Activated gamma-delta T cell treated with anti-CD3 and anti-CD28 coated beads, Interleukin-2, amount 50 U/mL, for 16 hours (primary cell): ENCODE measurements at places on chromosomes 4 and X.

DNA sequence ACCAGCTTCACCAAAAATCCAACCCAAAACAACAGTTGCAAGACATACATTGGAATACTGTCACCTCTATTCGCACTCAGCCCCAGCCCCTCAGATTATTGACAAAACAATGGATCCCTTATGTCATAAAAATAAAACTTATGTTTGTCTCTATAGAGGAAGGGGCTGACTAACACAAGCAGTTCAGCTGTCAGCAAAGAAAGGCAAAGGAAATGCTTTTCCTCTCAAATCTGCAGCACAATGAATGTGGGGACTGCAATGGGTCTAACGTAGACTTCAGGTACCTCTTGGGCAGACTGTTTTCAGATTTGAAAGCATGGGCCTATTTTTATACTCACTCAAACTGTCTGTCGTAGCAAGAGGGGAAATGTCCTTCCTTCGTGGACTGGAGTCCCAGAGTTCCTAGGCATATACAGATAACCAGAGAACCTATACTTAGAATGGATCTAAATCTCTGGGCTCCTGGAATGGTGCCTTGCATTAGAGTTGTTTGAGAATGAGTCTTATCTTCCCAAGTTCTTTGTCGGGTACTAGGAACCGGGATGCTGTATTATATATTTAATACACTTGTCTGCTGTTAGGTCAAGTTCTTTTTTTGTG is 307.7 kb upstream of the DDX53 start:
- no peak for DNase-seq

DNA sequence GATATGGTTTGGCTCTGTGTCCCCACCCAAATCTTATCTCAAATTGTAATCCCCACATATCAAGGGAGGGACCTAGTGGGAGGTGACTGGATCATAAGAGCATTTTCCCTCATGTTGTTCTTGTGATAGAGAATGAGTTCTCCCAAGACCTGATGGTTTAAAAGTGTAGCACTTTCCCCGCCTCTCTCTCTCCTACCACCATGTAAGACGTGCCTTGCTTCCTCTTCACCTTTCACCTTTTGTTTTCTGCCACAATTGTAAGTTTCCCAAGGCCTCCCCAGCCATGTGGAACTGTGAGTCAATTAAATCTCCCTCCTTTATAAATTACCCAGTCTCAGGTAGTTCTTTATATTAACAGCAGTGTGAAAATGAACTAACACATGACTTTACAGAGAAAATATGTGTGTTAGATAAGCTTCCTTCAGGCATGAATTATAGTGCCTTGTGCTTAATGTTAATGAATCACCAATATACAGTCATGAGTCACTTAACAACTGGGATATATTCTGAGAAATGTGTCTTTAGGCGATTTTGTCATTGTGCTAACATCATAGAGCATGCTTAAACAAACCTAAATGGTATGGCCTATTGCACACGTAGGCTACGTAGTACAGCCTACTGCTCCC is 37.9 kb downstream of the PDGFC start:
- no peak for DNase-seq

- DNase-seq, result no peak
Measured at GRCh38 chrX:76147106-76147505, 25.8 kb upstream of the PBDC1 start.

- DNase-seq, result no peak
Measured at GRCh38 chrX:71222929-71223328, at the start of gene GJB1. Gene GJB1, plus strand, starts transcription at chrX:71223224. Its CDS starts 484 bp downstream, at chrX:71223708.

GRCh38 chr4:40586034-40586433 is 43.6 kb downstream of the RBM47 start:
- DNase-seq, result no peak

GRCh38 chrX:40166582-40166981 is 68.8 kb upstream of the BCOR start:
- DNase-seq, result no peak

DNA sequence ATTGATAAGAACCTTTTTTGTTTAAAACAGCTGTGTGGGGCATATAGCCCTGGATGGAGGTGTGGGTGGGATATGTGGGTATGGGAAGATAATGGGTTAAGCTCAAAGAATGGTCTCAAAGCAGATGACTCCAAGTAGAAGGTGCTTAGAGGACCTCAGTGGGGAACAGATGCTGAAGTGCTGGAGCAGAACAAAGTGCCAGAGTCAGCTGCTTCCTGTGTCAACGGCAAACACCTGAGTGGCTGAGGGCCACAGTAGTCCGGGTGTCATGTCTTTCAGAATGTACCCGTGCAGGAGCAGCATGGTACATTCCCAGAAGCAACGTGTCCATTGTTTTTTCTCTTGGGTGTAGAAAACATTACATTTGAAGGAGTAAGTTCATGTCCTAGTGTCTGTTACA is 210.6 kb downstream of the CCNG2 start:
- no peak for DNase-seq

DNA sequence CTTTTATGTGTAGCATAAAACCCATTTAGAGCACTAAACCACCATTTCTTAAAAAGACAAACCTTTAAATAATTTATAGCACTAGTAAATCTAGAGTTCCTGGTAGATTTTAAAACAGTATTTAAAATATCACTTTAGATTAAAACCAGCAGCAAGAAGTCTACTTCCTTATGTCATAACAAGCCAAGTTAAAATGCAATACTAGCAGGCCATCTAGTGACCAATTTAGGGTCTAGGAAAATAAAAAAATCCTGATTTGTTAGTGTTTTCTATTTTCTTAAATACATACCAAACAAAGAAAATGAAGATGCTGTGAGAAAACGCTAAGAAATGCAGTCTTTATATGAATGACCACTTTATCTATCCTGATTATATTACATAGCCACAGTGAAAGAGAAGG is 53.9 kb downstream of the PAPSS1 start:
- DNase-seq, result no peak

DNA sequence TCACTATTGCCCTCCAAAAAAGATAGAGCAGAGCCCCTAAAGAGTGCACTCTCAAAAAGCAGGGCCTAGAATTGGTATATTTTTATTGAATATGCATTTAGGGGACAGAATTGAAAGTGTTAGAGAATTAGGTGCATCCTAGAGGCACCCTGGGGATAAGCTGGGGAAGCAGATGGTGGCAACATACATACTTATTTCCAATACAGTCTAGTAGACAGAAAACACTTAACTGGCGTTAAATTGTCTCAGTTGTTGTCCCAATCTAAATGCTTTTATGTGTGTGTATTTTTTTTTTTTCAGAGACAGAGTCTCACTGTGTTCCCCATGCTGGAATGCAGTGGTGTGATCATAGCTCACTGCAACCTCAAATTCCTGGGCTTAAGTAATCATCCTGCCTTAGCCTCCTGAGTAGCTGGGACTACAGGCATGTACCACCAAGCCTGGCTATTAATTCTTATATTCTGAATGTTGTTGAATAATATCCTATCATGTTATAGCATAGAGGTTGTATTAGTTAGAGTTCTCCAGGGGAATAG is 481.8 kb downstream of the GRXCR1 start:
- DNase-seq, result no peak

DNA sequence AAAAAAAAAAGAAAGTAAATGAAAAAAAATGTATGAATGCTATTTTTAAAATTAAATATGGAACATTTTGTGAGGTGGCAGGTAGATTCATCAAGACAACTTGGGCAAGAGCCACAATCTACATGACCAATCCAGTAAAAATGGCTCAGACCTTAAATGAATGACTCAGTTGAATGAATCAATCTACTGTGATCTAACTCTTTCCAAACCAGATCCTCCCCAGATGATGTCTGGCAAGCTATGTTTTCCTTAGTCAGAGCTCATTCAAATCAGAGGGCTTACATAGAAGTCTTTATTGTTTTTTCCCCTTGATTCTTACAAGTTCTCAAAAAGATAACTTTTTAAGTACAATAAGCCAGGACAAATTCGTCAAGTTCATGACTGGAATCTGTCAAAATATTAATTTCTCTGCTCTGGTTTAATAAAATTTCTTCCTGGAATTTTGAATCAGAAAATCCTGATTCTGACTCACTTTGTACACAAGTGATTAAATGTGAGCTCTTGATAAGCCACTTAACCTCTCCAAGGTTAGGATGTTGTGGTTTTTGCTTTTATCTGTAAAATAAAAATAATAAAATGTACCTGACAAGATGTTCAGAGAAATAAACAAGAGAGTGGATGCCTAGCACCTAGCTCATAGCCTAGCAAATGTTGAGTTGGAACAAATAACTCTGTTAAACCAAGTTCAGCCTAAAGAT is 105.6 kb upstream of the SMIM31 start:
- DNase-seq, result no peak

- DNase-seq, result no peak
Measured at GRCh38 chr4:2931512-2932301, 31.5 kb downstream of the NOP14 start.

- no peak for DNase-seq
Measured at GRCh38 chr4:2092669-2093053, 33.5 kb downstream of the NAT8L start.

DNA sequence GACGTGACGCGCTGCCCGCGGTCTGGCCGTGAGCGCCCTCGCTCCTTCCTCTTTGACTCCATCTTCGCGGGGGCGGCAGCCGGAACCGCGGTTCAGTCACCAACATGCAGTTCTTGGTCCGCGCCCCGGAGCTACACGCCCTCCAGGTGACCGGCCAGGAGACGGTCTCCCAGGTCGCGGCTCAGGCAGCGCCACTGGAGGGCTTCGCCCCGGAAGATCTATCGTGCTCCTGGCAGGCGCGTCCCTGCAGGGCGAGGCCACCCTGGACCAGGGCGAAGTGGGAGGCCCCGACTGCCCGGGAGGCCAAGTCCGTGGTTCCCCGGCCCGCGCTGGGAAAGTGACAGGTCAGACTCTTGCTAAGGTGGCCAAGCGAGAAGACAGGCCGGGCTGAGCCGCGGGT is 2.9 kb downstream of the TRIML2 start:
- no peak for DNase-seq

- DNase-seq, result no peak
Measured at GRCh38 chr4:114286262-114286810, 306.9 kb upstream of the ARSJ start.
